Progenitor cell of endocrine pancreas (in vitro differentiated cells): ENCODE measurements at places on chromosomes 6 and 20.

GRCh38 chr6:4295783-4296155 is 160.4 kb upstream of the ECI2 start:
- no peaks in the 10 kb centered on the region for H3K36me3 ChIP-seq
- H3K4me3 ChIP-seq: no peak overlapping the region
- H3K4me1 ChIP-seq: peaks cover 4% of the 10 kb centered on the region
- DNase-seq: no peak

- H3K4me3 ChIP-seq: no peak overlapping the region
- peaks cover 12% of the 10 kb centered on the region for H3K4me1 ChIP-seq
- DNase-seq: no peak
- H3K27ac ChIP-seq: no peak overlapping the region
These were observed 18.0 kb downstream of the PTGIS start for GRCh38 chr20:49549801-49550551.

DNA sequence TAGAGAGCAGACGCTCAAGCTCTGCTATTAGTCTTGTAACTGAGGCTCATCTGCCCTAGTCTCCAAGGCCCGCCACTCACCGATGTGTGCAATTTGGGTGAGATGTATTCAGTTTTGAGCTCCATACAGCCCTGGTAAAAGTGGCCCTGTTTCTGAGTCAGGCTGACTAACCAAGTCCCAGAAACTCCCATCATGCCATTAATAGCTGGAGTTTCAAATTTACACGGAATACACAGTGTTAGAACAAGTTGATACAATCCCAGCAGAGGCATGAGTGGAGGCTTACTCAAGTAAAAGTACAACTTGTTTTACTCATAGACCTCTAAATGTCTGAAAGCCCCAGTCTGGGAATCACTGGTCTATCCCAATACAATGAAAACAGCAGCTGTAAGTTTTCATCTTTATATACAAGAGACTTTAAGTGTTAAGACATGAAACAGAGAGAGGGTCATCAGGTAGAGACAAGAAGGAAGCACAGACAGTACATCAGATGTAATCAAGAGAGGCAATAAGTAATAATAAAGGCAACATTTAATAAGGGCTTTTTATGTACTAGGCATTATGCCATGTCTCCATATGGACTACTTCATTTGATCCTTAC is 42.4 kb downstream of the RTN4IP1 start:
- no peaks in the 10 kb centered on the region for H3K27me3 ChIP-seq
- no peaks in the 10 kb centered on the region for H3K4me1 ChIP-seq
- H3K36me3 ChIP-seq: peaks cover 9% of the 10 kb centered on the region
- no peak overlapping the region for H3K4me3 ChIP-seq

- H3K4me1 ChIP-seq: peaks cover 4% of the 10 kb centered on the region
- peaks cover 3% of the 10 kb centered on the region for H3K36me3 ChIP-seq
- H3K27ac ChIP-seq: peak overlapping the region; percentile 7
These were observed 156.9 kb downstream of the ASCC3 start for GRCh38 chr6:100724222-100724621.

- H3K27me3 ChIP-seq: no peaks in the 10 kb centered on the region
- no peak for DNase-seq
- H3K36me3 ChIP-seq: peaks cover 12% of the 10 kb centered on the region
- H3K27ac ChIP-seq: no peak overlapping the region
These were observed 209.5 kb downstream of the KIF16B start for GRCh38 chr20:16363506-16364319.
